ENCODE measurements at places on chromosomes 6 and 20.

- no peak for DNase-seq
Measured at GRCh38 chr6:16007146-16007545, 121.7 kb upstream of the MYLIP start.

DNA sequence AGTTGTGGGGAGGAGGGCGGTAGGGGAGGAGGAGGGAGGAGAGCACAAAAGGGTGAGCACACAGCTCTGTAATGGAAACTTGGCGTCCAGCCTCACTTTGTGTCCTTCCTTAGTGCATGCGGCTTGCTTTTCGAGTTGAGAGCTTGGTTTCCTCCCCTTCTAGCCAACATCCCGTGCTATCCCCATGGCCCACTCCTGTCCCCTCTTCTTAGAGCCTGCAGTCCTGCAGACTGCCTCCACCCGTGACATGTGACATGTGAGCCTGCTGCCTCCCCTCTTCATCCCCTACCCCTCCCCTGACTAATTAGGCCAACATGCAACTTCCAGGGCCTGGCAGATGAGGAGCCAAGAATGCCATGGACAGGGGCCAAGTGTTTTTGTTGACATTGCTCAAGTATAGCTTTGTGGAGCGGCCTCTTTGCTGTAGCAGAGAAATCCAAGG lies 63.2 kb downstream of the SLC24A3 start:
- no peak for DNase-seq

- no peak for DNase-seq
Measured at GRCh38 chr6:89528866-89529265, 95.9 kb downstream of the ANKRD6 start.

- no peak for DNase-seq
Measured at GRCh38 chr6:14747881-14748520, 497.9 kb upstream of the JARID2 start.

- peak; percentile 80 for DNase-seq
Measured at GRCh38 chr6:130132286-130132701, 90.5 kb downstream of the SAMD3 start.

- no peak for DNase-seq
Measured at GRCh38 chr6:99002831-99003230, 55.1 kb upstream of the FBXL4 start.

DNA sequence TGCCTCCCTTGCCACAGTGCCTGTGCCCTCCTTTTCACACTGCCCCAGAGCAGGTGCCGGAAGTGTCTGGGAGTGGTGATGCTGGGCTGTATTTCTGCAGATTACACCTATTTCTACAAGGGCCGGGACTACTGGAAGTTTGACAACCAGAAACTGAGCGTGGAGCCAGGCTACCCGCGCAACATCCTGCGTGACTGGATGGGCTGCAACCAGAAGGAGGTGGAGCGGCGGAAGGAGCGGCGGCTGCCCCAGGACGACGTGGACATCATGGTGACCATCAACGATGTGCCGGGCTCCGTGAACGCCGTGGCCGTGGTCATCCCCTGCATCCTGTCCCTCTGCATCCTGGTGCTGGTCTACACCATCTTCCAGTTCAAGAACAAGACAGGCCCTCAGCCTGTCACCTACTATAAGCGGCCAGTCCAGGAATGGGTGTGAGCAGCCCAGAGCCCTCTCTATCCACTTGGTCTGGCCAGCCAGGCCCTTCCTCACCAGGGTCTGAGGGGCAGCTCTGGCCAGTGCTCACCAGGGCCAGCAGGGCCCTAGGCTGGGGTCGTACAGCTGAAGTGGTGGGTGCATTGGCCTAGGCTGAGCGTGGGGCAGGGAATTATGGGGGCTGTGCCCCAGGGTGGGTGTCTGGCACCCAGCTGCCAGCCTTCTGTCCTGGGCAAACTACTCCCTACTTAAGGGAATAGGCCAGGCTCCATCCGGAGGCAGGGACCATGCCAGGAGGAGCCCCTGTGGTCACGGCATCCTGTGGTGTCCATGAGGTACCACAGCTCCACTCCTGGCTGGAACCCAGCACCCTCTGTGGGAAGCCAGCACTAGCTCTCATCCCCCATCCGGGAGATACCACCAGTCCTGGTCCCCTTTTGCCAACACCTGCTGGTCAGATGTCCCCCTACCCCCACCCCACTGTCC lies 3.5 kb downstream of the MMP24OS start:
- DNase-seq, result no peak

- DNase-seq, result no peak
Measured at GRCh38 chr6:150276937-150277742, 91.7 kb upstream of the IYD start.

DNA sequence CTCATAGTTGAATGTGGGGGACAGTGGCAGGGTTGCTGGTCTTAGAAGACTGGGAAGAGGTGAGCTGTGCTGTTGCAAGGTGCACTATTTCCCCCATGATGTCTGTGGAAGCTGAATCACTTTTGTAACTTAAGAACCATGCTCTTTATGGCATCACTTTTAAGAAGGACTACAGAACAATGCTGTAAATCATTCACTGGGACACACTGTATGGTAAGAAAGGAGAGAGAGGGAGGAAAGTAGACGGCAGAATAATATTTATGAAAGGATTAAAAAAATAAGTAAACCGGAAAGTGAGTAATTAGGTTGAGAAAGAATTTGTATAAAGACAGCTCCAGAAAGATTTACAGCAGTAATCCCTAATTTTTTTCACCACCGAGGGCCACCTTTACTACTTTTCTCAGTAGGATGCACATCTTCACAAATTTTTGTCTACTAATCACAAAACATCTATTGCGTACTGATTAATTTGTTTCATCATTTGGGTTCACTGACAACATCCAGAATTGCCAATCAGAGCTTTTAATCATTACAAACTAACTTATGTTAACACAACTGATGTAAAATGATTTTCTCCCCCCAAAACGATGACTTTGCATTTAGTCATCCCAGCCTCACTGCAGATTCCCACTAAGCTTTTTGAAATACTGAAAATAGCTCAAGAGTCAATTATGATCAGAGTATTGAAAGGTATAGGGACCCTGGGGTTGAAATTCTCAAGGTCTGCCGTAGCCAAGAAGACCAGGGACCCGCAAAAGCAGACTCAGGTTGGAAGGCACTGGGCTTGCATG lies 560.7 kb upstream of the NOX3 start:
- no peak for DNase-seq

DNA sequence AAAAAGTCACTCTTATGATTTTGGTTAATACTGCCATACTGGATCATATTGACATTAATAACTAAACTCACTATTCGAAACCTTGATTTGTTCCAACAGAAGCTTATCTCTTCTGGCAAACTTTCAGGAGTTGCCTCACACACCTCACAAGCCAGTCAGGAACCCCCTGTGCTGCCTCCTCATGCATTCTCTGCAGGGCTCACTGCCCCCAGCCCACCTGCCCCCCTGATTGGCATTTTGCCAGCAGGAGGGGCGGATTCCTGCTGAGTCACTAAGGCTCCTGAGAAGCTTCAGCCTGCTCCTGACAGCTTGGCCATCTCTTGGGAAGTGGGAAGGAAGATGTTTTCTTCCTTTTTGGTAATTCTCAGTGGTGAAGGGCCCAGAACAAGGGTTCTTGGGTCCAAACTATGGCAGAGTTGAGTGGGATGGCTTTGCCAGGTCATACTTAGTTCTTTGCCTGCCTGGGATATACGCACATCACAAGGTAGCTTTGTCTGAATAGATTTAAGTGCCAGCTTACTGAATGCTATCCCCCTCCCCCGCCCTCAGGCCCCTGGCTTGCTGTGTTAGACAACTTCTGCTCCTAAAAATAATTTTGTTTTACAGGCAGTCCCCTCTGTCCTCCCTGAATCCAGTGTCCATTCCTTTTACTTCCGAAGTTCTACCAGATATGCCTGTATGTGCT lies 31.4 kb downstream of the SLC35F1 start:
- no peak for DNase-seq

- DNase-seq, result no peak
Measured at GRCh38 chr20:37437676-37438075, 83.4 kb upstream of the NNAT start.

DNA sequence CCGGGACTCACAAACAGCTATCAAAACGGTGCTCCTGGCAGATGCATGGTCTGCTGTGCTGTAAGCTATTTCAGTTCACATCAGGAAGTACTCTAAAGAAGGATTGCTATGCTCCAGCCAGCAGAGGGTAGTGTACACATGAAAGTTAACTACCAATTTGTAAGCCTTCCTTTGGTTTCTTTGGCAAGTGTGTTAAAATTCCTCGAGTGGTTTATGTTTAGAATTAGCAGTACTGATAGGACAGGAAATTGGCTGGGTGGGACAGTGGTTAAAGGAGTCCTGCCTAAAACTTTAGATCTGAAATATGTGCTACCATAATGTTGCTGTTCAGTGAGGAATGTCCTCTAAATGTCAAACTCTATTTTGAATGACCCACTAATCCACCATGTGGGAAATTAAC lies 47.4 kb downstream of the TRMT11 start:
- no peak for DNase-seq

DNA sequence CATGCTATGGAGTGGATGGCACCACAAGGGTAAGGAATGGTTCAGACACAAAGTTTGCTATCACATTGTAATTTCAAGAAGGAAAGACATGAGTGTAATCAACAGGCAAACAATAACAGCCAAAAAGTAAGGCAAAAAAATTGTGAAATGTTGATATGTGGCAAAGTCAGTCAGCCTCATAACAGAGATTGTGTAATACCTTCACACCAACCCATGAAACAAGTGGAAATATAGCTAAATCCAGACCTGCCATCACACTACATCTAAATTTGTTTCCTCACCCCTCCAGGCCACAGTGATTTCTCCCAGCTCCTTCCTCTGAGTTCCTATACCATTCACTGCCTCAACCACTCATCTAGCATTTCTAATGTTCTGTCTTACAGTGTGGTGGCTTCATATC lies 37.3 kb downstream of the SIM1 start:
- DNase-seq, result no peak

GRCh38 chr20:3146732-3147341 lies 12.8 kb downstream of the FASTKD5 start:
- no peak for DNase-seq

DNA sequence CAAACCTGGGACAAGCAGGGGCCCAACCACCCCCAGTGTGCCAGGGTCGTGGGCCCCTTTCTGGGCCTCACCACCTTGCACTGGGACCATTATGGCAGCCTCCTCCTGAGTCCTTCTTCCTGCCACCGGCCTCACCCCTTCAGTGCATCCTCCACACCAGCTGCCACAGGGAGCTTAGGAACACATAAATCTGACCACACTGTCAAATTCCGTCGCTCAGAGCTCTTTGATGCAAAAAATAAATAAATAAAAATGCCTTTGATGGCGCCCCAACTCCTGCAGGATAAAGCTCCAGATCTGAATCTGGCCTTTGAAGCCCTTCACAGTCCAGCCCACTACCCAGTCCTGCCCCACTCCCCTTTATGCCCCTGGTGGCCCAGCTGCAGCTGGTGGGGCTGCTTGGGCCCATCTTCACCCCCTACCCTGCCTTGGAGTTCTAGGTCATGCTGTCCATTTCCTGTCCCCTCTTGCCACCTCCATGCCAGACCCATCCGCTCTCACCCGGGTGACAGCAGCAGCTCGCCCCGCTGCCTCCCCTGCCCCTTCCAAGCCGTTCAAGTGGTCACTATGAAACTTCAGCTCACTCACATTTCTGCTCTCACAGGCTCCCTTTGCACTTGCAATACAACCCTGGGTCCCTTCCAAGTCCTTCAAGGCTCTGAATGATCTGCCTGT lies 16.0 kb downstream of the MYH7B start:
- DNase-seq, result no peak

GRCh38 chr6:10960171-10960570 lies 73.3 kb downstream of the SYCP2L start:
- DNase-seq, result no peak

DNA sequence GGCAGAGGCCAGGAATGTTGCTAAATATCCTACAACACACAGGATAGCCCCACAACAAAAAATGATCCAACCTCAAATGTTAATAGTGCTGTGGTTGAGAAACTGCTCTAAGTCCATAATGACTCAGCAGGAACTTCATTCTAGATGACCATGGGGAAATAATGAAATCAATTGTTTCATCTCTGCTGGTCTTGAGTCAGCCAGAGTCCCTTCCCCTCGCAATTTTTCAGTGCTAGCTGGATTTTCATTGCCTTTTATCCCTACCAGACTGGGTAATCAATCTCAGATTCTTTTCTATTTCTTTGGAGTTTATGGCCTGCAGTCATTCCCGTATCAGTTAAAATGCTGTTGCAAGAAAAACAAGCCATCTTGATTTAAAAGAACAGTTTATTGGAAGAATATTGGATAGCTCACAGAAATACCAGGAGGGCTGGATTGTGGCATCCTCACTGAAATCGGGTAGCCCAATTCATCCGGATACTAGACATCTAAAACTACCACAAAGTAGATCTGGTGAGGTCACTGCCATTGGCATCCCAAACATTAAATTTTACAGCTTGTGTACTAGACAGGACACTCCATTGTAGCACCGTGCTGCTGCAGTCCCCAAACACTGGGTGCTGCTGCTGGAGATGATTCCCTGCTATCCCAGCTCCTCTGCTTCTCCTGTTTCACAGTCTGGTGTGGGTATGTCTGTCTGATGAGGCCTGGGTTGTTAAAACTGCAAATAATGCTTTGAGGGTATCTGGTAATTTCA lies 30.3 kb upstream of the POPDC3 start:
- DNase-seq, result no peak
